AG09309 (cell line): ENCODE measurements at places on chromosomes 12 and 14.

DNA sequence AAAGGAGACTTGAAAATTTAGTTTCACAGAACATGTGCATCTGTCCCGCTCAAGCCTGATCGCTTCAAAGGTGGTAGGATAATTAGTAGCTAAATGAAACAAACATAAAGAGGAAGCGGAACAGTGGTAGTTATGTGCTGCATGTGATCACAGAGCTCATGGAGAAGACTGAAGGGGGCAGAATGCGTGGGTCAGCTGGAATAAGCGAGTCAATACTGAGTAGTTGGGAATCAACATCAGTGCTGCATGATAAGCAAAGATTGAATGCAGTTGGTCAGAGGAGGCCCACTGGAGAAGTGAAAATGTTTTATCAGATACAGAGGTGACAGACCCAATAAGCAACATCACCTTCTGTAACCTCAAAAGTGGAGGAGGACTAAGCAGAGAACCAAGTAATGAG, 95.1 kb upstream of the RFX4 start:
- DNase-seq, result no peak

- no peak for DNase-seq
Observed at GRCh38 chr12:4191642-4192041, 81.9 kb upstream of the CCND2 start.

DNA sequence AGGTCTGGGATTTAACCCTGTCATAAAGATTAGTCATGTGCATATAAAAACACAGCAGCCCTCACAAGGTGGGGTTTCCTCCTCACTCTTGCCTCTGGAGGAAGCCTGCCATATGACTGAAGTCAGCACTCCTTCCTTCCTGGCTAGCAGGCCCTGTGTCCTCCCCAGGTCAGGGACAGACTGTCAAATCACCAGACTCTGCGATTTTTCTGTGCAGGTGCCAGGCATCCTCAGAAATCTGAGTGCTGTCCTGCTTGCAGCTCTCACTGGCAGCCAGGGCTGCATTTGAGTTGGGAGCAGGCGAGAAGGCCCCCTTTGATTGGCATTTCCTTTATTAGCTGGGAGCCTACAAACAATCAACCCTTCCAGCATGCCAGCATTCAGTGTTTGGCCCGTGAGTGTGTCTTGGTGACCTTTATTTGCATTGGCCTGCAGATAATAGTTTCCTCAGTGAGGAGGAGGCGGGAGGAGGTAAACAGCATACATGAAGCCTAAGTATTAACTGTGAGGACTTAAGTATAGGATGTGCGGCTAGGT, 183.8 kb upstream of the ARHGAP5 start:
- DNase-seq, result no peak

DNA sequence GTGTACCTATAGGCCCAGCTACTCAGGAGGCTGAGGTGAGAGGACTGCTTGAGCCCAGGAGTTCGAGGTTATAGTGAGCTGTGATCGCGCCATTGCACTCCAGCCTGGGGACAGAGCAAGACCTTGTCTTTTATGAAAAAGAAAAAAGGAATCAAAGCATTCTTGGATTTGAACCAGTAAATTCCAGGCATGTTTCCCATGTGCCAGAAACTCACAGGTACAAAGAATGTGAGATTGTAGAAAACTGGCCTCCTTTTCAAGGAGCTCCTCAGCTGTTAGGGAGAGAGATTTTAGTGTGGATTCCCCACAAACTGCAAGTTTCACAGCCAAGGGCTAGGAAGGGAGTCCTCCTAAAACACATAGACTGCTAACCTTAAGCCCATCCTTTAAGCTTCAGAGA, 95.0 kb downstream of the FOXN4 start:
- no peak for DNase-seq

GRCh38 chr12:65838330-65838976, 14.2 kb downstream of the HMGA2 start:
- no peak for DNase-seq

DNA sequence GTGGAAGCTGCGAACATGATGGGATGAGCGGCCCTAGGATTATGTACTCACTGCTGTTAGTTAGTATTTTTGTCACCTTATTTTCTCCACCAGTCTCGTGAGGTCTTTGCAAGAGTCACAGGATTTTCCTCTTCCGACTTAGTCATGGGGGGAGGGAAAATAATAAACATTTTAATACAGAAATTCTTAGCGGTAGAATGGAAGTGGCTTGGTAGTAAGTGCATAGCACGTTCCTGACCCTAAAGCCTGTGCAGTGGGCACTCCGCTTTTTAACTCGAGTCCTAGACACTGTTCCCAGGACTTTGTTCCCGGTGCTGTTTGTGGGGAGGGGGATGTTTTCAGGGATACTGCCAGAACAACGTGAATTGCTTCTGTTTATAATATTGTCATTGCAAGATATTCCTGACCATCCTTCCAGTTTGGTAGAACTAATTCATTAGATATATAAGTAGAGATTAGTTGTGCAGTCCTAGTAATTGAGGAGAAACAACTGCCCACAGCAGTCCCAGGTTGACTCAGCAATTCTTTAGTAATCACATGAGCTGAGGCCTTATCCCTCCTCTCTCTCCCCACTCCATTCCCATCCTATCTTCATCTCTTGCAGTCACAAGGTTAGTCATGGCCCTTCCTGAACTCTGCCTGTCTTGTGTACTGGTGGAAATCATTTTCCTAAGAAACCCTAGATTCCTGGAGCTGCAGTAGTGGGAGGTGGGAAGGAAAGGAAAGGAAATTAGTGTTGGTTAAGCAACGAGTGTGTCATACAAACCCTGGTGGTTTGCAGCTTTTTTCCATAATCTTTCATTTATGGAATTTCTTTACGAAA, 799 bp downstream of the SLC38A6 start:
- DNase-seq, result peak; percentile 80

- DNase-seq, result no peak
Observed at GRCh38 chr12:112188130-112188830, 62.9 kb downstream of the TRAFD1 start.

- DNase-seq, result no peak
Observed at GRCh38 chr12:49121047-49121696, 10.0 kb downstream of the TUBA1B start.

GRCh38 chr14:55911776-55912175, 206.4 kb upstream of the PELI2 start:
- DNase-seq, result peak; percentile 37

- DNase-seq, result no peak
Observed at GRCh38 chr12:7282844-7283243, 21.0 kb upstream of the ACSM4 start.

- DNase-seq, result no peak
Observed at GRCh38 chr14:70873627-70874026, 33.6 kb upstream of the PCNX1 start.
